ENCODE measurements at places on chromosomes 6 and 20.

DNA sequence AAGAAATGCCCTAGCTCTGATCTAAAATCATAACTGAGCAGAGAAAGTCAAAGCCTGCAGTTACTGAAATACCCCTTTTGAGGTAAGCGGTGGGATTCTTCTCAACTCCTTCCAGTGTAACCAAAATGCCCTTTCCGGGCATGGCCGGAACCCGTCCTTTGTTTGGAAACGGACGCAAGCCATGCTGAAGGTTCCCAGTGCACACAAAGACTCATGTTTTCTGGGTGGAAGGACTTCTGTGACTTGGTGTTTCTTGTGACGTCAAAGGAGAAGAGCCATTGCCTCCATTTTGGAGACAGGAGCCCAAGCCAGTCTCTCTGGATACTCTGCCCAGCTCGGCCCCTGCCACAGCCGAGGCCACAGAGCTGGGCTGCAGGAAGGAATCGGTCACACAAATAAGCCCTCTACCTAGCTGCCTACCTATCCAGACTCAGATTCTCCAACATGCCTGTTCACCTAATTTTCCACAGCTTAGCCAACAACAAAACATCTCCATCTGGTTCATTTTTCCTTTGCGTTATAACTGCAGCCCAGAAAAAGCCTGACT lies 182.8 kb downstream of the TBXT start:
- no peak for DNase-seq

DNA sequence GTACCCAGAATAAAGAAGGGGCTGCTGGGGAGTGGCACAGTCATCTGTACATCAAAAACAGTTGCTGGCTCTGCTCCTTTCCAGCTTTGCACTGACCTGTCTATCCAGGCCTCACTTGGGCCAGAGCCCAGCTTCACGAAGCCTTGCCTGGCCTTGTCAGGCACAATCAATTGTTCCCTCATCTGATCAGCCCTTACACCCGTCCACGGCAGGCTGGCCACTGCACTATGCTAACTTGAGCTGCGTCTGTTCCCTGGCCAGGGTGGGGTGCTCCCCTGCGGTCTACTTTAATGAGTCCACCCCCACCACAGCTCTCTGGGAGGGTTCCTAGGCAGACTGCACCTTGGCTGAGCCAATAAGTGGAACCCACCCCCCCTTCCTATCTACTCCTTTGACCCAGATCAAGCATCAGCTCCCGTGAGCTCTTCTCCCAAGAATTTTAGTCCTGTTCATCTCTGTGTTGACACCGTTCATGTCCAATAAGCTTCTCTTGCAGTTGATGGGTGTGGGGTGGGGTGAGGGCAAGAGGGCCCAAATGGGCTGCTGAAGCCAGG lies 74.3 kb upstream of the MLN start:
- no peak for DNase-seq

DNA sequence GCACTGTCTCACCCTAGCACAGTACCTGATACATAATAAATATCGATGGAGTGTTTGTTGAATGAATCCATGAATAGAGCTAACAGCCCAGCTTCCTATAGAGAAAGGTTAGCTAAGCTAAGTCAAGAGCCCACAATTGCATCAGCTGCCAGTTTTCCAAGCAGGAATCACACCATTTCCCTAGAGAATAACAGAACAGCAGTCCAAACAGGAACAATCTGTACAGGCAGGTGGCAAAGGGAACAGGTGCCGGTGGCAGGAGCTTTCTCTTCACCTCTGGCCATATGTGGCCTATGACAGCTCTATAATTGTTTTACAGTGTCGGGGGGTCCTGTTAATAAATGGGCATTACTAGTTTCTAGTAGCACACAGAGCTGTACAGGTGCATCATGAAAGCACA lies 38.8 kb downstream of the ISM1 start:
- no peak for DNase-seq

GRCh38 chr6:33921745-33922144 lies 117.9 kb upstream of the MLN start:
- no peak for DNase-seq

DNA sequence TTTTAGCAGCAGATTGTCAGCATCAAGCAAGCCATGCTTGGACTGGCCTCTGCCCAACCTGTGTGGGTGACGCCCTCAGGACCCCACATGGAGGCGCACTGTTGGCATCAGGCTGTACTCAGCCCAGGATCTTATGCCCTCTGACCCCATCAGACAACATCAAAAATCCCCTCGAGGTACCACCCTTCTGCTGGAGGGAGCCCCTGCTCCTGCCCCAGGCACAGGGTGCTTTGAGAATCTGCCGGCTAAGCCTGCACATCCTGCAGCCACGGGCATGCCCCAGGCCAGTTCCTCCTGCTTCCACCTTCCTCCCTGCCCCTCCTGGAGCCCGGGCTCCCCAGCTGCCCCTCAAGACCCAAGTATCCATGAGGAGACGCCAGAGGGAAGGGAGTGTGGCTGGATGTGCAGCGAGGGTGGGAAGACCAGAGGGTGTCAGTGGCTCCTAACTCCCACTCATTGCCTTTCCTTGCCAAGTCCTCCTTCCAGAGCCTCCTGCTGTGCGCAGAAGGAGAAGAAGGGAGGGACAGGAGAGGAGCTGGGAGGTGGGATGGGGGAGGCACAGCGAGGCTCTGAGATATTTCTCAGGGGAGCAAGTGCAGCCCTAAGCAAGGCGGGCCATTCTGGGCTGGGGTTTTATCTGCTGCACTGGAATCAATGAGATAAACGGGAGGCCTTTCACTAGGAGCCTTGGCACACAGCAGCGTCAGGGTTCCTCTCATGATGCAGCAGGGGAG lies 77.4 kb upstream of the CST7 start:
- no peak for DNase-seq

DNA sequence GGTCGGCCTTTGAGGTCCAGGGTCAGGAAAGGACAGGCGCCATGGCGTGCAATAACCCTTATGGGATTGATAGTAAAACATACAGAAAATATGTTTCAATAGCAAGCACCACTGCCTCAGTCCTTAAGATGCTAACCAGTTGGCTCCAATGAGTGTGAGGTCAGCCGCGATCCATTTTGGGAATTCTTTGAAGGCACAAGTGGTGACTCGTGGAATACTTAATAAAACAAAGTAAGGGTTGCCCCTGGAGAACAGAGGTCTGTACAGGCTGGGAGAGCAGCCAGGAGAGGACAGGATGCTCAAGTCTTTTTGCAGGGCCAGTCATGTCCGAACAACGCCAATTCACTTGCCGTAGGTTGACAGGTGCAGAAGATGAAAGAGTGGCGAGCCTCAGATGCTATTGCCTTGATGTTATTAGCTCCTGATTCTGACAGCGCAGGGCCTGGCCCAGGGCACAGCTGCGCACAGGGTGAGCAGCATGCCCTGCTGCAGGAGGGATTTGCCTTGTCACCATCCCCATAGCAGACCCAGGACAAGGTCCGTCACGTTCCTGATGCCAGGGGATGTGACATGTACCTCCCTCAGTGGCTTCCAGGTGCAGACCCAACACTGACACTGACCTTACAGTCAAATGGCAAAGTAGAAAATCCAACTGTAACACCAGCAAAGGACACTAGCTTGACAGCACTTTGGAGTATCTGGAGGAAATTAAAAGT lies 21.8 kb downstream of the SYNDIG1 start:
- DNase-seq = no peak

DNA sequence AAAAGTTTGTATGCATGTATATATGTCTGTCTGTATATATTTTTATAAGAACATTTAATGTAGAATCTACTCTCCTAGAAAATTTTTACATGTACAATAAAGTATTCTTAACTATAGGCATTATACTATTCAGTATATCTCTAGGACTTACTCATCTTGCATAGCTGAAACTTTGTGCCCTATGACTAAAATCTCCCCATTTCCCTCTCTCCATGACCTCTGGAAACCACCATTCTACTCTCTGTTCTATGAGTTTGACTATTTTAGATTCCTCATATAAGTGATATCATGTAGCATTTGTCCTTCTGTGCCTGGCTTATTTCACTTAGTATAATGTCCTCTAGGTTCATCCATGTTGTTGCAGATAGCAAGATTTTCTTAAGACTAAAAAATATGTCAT lies 205.1 kb upstream of the SMLR1 start:
- no peak for DNase-seq

DNA sequence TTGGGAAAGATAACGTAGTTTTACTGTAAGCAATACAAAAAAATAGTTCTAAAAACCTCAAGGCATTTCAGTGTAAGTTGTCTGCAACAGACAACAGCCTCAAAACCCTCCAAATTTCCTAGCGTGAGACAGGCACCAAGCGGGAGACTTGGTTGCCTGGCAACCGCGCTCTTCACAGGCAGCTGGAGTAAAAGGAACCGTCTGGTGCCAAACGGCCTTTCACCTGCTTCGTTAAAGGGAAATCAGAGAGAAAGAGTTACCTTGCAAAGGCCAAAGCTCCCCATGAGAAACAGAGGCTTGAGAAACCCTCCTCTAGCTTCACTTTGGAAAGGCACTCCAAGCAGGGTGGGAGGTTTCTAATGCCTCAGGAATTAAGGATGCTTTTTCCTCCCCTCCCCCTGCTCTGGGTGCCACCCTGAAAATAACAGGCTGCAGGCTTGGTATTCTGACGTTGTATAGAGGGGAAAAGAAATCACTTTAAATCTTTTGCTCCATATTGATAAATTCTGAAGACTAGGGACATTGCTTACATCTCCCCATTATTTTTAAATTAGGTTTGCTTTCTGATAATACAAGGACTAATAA lies 129.7 kb upstream of the UFL1 start:
- DNase-seq = no peak

GRCh38 chr20:50044353-50044960 lies 61.7 kb downstream of the SNAI1 start:
- DNase-seq = no peak

- no peak for DNase-seq
Measured at GRCh38 chr6:154297721-154298120, 58.9 kb downstream of the IPCEF1 start.

DNA sequence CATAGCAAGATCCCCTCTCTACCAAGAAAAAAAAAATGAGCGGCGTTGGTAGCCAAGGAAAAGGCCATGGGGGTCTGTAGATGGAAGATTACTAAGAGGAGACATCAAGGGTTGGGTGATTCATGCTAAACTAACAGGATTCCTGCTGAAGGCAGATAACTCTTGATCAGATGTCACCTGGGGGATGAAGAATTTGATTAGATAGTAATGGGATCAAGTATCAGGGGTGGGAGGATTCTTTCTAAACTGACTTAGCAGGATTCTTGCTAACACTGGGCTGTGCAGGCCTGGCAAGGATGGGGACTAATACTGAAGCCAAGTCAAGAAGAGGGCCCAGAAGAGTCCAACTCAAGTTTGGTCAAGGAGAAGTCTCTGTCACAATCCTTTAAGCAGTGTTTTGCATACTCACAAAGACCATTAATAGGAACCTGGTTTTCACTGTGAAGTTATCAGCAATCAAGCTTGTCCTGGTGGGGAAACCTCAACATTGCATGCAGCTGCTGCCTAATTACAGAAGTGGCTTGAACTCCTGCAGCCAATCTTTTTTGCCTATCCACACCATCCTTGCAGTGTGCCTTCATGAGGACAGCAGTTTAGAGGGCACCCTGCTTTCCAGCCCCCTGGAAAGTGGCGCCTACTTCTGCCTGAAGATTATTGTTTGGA lies 61.3 kb downstream of the ANKRD6 start:
- peak; percentile 19 for DNase-seq

GRCh38 chr20:37407573-37408002 lies 61.6 kb downstream of the SRC start:
- no peak for DNase-seq

- no peak for DNase-seq
Measured at GRCh38 chr20:44501448-44501847, 20.4 kb downstream of the SERINC3 start.

- DNase-seq = no peak
Measured at GRCh38 chr6:118317581-118318563, 230.2 kb upstream of the PLN start.

- no peak for DNase-seq
Measured at GRCh38 chr6:92879526-92879925, 539.8 kb downstream of the EPHA7 start.

DNA sequence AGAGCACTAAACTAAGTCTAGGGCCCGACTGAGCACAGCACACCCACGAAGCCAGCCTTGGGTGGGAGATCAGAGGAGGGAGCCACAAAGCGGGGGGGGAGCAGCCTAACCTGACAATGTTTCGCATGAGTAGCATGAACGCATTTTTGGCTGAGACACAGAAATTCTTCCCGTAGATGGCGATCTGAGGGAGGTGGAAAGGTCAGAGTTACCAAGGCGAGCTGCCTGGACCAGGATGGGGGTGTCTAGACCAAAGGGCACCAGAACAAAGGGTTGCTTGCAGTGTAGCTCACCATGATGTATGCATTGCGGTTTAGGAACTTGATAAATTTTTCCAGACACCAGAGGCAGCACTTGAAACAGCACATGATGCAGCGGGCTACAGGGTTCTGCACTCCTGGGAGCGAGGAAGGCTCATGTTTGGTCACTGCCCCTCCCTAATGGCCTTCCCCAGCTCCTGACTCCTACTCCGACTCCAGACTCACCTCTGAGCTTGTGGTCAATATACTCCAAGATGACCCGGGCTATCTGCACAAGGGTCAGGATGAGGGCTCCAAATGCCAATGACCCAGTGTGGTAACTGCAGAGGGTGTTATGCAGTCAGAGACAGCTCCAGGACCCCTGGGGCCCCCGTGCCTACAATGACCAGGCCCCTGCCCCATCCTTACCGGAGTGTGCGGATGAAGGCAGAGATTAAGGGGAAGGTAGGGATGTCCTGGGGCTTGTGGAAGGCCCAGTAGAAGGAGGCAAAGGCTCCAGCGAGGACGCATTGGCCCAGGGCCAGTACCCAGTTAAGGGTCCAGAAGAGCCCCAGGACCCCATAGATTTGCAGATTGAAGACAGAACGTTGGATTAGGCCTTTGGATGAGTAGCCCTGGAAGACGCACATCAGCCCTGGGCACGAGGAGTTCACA lies 2.8 kb upstream of the NEU1 start:
- no peak for DNase-seq

- DNase-seq = peak; percentile 48
Measured at GRCh38 chr6:44100088-44100550, 27.1 kb downstream of the MRPL14 start.

- no peak for DNase-seq
Measured at GRCh38 chr6:6221787-6222535, 98.5 kb downstream of the F13A1 start.

- no peak for DNase-seq
Measured at GRCh38 chr20:62025394-62025793, 40.3 kb downstream of the TAF4 start.

DNA sequence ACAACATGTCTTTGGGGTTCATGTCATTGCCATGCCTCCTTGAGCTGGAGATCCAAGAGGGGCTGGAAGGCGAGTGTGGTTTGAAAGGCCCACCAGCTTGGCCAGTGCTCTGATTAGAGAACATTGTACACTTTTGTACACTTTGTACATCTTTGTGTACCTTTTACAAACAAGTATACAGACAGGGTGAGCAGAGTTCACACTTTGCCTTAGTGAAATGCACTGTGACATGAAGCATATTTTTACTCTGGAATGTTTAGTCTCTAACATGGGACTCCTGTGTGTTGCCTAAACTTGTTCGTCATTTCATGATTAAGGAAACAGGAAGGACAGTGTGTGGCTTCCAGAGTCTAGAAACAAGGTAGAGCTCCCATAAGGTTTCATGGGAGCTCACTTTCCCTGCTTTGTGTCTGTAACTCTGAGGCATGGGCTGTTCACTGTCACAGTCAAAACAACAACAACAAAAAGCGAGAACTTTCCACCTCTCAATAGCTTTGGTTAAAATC lies 225.8 kb upstream of the SOX4 start:
- DNase-seq = no peak

GRCh38 chr6:72286911-72287311 lies 335.0 kb upstream of the KCNQ5 start:
- DNase-seq = no peak

- DNase-seq = no peak
Measured at GRCh38 chr6:125245523-125246264, 56.1 kb downstream of the HDDC2 start.

All from erythroblast (primary cell).